ENCODE measurements at places on chromosomes 16 and 17.

DNA sequence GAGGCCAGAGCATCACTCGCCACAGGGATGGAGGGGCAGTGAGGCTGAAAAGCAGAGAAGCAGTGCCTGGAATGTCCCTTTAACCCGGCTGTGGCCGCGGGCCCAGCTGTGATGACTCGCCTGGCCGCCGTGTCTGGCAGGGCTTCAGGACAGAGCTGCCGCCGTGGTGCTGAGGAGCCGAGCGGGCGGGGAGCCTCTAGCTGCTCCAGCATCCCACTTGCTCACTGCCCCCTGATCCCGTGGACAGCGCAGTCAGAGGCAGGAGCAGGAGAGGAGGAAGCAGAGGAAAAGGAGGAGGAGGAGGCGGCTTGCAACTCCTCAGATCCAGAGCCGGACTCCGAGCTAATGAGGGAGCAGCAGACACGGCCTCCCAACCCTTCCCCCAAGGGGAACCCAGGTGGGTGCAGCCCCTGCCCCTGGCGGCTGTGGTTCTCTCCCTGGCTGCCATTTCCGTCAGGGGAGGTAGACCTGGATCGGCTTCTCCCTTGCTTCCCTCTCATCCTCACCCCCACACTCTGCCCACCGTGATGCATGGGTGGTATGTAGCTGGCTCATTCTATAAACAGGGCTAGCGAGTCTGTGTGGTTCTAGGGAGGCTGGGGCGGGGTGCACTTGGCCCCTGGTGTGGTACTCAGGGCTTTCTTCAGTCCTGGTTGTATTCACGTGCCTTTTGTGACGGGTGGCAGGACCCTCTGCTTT is 165.7 kb downstream of the CMIP start:
- DNase-seq = no peak

DNA sequence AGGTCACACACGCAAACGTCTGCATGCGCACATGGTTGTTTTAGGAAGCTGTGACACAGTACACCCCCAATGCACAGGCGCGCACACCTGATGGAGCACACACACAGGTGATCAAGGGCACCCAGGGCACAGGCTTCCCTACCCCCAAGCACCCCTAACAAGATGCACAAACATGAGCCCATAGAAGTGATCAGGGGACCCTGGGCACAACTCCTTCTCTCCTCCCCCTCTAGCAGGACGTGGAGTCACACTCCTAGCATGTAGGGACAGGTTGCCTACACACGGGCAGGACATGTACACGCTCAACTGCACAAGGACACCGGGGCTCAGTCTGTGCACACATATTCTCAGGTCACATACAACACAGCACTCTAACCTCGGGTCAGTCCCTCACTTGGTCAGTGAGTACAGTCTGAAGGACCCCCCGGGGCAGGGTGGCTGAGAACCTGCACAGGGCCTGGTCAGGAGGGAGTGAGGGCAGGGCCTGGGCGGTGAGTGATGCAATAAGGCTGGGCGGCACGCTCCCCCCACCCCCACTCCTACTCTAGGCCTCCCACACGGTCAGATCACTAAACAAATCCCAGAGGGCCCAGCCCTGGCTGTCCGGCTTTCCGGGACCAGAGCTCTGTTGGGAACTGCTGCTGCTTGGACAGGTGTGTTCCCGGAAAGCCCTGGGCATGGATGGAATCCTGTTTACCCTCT is 751 bp upstream of the DOC2B start:
- DNase-seq = no peak

GRCh38 chr17:27259356-27259755 is 34.6 kb upstream of the WSB1 start:
- no peak for DNase-seq

GRCh38 chr17:6455321-6455705 is 11.1 kb downstream of the PIMREG start:
- DNase-seq = peak; percentile 10

DNA sequence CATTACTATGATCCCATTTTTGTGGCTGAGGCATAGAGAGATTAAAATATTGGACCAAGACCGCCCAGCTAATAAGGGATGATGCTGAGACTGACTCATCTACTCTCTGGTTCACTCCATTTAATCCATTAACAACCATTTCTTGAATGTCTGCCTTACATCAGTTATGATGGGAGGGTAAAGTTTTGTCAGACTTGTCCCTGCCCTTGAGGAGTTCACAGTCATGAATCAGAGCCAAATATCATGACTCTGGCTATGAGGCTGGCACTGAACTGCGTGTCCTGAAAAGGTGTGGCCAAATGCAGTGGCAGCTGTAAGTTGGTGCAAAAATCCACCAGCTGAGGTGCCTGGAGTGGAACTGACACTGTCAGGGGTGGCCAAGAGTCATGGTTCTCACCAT is 35.0 kb upstream of the MAF start:
- DNase-seq = no peak

- no peak for DNase-seq
These were observed 213.5 kb downstream of the RAB11FIP4 start for GRCh38 chr17:31604936-31605335.

DNA sequence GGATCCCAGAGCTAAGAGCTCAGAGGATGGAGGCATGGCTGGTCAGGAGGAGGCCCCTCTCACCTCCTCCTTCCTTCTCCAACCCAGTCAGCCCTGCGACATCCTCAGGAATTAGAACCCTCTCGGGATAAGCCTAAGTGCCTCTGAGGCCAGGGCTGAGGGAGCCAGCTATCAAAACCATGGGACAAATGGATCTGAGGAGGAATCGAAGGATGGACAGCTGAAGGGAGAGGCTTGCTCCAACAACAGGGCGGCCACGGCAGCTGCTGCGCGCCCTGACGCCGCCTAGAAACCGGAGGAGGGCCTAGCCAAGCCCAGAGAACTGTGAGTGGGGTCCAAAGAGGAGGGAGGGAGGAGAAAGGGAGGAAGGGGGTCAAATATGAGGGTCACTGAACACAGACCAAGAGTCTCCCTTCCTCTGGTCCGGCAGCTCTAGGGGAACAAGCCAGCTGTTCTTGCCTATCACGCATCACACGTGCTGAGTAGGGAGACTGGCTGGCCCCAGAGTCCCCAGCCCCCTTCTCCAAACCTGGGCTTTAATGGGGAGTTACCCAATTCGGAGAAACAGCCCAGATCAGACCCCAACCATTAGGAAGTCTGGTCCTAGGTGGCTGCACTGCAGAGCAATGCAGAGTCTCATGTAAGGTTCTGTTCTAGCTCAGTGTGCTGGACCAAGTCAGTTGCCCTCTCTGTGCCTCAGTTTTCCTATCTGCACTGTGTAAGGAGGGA is 5.9 kb upstream of the HOXB13 start:
- no peak for DNase-seq

GRCh38 chr16:55282441-55282840 is 41.6 kb upstream of the IRX6 start:
- no peak for DNase-seq
